Kidney (tissue), 22 donors: ENCODE measurements at places on chromosomes 6 and 20. TPM values are rescaled to one million over a fixed set of nuclear protein-coding genes. Genes with fewer than 3 reads are reported as not detected.
A peak's percentile ranks its signal among the peaks of the same experiment; 100 is the strongest.

DNA sequence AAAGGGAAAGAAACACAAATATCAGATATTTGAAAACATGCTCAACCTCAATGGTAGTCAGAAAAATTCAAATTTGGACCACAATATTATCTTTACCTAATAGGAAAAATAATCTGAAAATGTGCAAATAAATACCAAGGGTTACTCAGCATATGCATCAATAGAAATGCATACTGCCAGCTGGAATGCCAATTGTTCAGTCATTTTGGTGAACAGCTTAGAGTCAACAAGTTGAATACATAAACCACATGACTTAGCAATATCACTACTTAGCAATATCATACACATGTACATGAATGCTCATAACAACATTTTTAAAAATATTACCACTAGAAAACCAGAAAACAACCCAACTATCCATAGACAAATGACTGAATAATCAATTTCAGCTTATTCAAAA lies 212.7 kb downstream of the PTPRK start:
- no peaks in the 10 kb centered on the region for H3K27me3 ChIP-seq
- H3K36me3 ChIP-seq: no peaks in the 10 kb centered on the region
- no peak overlapping the region for H3K4me3 ChIP-seq
- no peaks in the 10 kb centered on the region for H3K4me1 ChIP-seq

TFAP2A gene
- total RNA-seq: 16.2 TPM

GRCh38 chr6:46491628-46492547 lies 639 bp upstream of the RCAN2 start:
- H3K36me3 ChIP-seq: no peaks in the 10 kb centered on the region
- peak overlapping the region; percentile 26 for H3K27ac ChIP-seq
- H3K4me3 ChIP-seq: peak overlapping the region; percentile 64

CHMP4B gene
- total RNA-seq: 104 TPM

GRCh38 chr6:69816569-69816968 lies 19.8 kb upstream of the LMBRD1 start:
- no peak for DNase-seq
- H3K27ac ChIP-seq: no peak overlapping the region
- no peaks in the 10 kb centered on the region for H3K4me1 ChIP-seq

DNA sequence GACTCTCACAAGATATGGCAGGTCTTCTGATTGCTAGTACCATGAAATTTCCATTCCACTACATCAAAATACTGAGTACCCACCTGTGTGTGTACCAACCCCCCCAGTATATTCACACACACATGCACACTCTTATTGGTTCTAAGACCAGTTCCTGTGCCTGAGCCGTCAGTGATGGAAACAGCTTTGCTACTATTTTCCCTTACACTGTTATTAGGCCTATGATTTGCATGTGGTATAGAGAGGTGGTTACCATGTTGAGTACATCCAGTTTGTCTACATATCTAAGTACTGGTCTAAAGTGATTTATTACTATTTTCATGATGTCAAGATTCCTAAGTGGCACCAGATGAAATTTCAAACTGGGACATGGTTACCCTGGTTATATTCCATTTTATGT lies 459.9 kb downstream of the BCKDHB start:
- no peak overlapping the region for H3K27ac ChIP-seq
- H3K27me3 ChIP-seq: no peaks in the 10 kb centered on the region
- no peaks in the 10 kb centered on the region for H3K4me1 ChIP-seq
- no peaks in the 10 kb centered on the region for H3K36me3 ChIP-seq
- no peak for DNase-seq

KIAA0408 gene
- 2.7 TPM for total RNA-seq

GRCh38 chr6:25350573-25350972 lies 71.4 kb downstream of the CARMIL1 start:
- no peak overlapping the region for H3K4me3 ChIP-seq
- DNase-seq: no peak
- H3K4me1 ChIP-seq: no peaks in the 10 kb centered on the region
- H3K36me3 ChIP-seq: no peaks in the 10 kb centered on the region
- H3K27me3 ChIP-seq: no peaks in the 10 kb centered on the region
- no peak overlapping the region for H3K27ac ChIP-seq

C20orf141 gene
- not detected for total RNA-seq

BPIFB4 gene
- not detected for total RNA-seq
